ENCODE measurements at places on chromosomes 7 and 10. TPM values are rescaled to one million over a fixed set of nuclear protein-coding genes. Genes with fewer than 3 reads are reported as not detected.

The CLRN3 gene
- not detected for total RNA-seq

The TYW1B gene
- 1.6 TPM for total RNA-seq

The PTEN gene
- total RNA-seq = 117 TPM

The NUP42 gene
- total RNA-seq = 18.9 TPM

The CNPY1 gene
- not detected for total RNA-seq

The ELMO1 gene
- not detected for total RNA-seq

The MRLN gene
- total RNA-seq = not detected
